ENCODE measurements at places on chromosomes 3 and 15.

DNA sequence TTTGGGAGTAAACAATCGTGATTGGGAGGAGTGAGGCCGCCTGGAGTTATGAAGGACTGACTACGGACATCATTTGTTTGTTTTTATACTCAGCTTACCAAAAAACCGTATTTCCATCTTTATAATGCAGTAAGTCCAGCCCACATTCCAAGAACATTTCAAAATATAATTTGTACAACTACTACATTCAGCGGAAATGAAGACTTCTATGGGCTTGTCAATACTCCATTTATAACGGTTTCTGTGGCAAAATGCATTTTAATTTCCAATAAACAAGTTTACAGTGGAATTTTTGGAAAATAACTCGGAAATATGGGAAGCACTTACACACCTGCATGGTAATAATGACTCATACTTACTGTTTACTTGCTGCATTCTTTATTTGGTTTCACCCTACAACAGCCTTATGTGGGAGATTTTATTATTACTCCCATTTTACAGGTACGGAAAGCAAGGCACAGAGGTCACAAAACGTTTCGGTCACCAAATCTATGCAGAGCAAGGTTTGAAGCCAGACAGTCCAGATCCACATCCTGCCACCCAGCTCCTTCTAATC lies 62.3 kb downstream of the LDHAL6B start:
- no peak for DNase-seq

DNA sequence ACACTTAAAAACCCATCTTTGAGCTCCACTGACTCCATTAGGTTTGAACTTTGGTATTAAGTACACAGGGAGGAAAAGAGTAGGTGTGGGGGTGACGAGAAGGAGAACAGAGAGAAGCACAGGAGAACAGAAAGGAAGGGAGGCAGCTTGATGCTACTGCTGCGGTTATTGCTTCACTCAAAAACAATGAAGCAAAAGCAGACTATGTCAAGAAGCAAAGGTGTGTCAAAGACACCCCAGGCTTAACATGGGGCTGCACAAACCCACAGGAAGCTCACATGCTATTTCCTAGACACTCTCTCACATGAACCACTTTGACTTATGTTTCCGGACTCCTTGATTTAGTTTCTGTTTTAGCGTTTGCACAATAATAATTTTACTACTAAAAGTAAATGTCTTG lies 961.0 kb upstream of the CFAP20DC start:
- peak; percentile 33 for DNase-seq

DNA sequence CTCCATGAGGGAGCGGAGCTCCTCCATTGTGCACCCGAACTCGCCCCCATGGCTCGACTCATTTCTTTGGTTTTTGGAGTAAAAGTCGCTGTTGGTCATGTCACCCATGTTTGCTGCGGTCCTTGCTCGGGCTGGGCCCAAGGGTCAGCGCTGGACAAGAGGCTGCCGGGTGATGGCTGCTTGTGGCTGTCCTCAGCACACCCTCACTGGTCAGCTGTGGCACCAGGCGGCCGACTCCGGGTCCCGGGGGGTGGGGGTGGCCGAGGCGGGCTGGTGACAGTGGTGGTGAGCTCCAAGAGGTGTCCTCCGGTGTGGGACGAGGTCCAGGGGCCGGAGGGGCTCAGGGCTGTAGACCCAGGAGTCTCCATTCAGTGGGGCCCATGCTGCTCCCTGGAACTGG lies 56.0 kb downstream of the ATP2B2 start:
- no peak for DNase-seq

DNA sequence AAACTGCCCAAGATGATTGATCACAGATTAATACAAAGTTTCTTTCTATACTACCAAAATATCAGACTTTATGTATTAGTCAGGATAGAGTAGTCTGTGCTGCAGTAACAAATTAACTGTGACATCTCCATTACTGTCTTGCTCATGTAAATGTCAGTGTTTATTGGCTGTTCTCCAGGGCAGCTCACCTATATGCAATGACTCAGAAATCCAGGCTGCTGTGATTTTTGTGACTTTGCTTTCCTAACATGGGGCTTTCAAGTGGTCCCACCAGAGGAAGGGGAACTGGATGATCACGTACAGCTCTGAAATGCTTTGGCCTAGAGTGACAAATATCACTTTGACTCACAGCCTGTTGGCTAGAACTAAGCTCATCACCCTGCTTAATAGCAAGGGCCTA lies 12.9 kb downstream of the PLS1 start:
- DNase-seq: no peak

- DNase-seq: no peak
Measured at GRCh38 chr3:172816968-172817367, 66.4 kb downstream of the ECT2 start.

DNA sequence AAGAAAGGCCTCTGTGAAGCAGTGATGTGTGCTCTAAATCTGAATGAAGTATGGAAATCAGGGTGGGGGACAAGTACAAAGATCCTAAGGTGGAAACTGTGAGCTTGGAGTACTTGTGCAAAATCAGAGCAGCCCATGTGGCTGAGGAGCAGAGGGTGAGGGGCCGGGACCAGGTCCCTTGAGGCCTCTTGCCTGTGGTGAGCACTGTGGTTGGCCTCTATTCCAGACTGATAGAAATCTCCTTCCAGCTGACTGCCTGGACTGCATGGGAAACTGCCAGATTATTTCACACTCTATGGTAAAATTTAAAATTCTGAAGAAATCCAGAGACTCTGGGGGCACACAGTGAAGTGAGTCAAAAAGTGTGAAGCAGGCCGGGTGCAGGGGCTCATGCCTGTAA lies 81.4 kb downstream of the TM4SF4 start:
- DNase-seq: no peak

GRCh38 chr3:53493595-53493962 lies 832 bp upstream of the CACNA1D start:
- DNase-seq: no peak

DNA sequence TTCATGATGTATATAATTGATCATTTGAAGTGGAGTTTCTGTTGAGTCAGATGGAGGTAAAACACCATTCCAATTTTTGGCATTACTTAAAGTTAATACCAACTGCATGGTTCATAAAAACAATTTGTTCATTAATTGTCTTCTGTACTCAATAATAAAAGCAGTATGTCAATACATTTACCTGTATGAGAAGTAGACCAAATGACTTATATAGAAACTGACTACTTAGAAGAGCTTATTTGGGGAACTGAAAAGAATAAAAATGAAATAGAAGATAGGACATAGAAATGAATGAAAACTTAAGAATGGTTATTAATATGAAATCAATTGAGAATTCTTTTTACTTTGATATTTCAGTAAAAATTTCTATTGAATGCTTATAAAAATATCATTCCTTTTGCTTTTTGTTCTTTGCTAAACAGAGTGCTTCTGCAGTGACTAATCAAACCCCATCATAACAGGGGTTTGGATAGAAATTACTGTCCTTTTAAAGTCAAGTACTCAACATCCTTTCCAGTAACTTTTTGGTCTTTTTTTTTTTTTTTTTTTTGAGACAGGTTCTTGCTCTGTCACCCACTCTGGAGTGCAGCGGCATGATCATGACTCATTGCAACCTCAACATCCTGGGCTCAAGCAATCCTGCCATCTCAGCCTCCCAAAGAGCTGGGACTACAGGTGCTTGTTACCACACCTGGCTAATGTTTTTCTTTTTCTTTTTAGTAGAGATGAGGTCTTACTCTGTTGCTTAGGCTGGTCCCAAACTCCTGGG lies 6.5 kb upstream of the CRYBG3 start:
- no peak for DNase-seq

DNA sequence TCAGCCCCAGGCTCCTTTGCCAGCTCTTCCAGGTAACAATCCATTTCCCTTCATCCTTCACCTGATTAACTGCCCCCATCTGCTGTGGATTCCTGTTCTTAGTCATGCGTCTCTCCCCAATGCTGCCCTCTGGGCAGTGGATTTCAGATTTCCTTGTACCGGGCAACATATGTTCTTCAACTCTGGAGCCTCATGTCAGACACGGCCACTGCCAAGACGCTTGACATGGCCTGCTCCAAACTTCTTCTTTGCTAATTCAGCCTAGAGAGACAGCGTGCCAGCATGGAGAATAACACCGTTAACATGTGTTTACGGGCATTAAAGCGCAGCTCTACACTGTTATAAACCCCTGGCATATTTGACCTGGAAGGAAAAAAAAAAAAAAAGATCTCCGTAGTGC lies 1035.1 kb upstream of the NR2F2 start:
- DNase-seq: no peak

DNA sequence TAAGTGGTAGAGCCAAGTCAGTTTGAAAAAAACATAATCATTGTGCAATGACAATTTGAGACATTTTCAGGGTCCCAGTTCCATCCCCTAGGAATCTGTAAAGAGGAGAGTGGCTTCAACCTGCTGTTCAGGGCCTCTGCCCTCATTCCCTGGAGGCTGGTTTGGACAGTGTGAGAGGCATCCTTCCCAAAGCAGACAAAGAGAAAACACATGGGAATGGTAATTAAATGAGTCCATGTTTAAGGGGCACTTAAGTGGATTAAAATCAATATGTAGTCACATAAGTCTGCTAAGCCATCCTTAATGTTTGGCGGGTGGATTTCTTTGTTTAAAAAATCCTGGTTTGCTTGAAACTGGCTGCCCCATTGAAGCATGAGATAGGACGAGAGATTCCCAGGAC lies 146.3 kb upstream of the CTDSPL start:
- no peak for DNase-seq

- no peak for DNase-seq
Measured at GRCh38 chr3:194369522-194370279, at the start of gene LRRC15. Gene LRRC15 (minus strand): TSS chr3:194369743. CDS start chr3:194361043, 8,700 bp downstream.

DNA sequence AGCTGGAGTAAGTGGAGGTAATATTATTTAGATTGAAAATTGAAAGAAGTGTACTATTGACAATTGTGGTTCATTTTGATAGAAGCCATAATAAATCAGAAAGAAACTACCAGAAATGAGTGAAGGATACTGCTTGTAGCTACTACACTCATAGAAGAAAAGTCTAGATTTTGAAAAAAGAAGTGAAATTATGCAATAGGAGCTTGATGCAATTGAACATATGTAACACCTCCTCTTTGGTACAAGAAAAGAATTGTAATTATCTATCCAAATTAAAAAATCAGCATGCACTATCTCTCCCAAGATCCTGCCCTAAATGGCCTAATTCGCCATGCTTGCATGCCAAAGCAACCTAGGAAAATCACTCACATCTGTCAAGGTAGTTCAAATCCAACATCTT lies 51.1 kb upstream of the CD200R1L start:
- DNase-seq: no peak

GRCh38 chr15:70907784-70908471 lies 15.3 kb downstream of the LRRC49 start:
- no peak for DNase-seq

- no peak for DNase-seq
Measured at GRCh38 chr3:155462672-155463071, 169.2 kb upstream of the STRIT1 start.

- DNase-seq: no peak
Measured at GRCh38 chr3:30677347-30677685, 70.9 kb downstream of the TGFBR2 start.

DNA sequence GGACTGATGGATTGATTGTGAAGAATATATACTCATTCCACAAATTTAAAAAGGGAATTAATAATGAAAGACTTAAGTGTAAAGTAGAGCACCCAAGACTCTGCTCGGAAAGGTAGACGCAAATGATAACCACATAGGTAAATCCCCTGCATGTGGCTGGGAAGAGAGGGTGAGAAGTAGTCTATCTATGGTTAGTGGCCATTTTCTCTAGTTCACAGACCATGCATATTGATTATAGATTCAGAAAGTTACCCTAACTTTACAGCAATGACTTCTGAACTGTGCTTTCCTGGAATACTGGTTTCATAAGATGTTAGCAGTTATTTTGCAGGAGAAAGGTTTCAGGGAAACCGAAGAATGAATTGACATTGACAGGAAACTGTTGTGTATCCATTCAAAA lies 51.7 kb downstream of the CASR start:
- no peak for DNase-seq

- no peak for DNase-seq
Measured at GRCh38 chr15:29970402-29970695, 112.4 kb upstream of the GOLGA8J start.

DNA sequence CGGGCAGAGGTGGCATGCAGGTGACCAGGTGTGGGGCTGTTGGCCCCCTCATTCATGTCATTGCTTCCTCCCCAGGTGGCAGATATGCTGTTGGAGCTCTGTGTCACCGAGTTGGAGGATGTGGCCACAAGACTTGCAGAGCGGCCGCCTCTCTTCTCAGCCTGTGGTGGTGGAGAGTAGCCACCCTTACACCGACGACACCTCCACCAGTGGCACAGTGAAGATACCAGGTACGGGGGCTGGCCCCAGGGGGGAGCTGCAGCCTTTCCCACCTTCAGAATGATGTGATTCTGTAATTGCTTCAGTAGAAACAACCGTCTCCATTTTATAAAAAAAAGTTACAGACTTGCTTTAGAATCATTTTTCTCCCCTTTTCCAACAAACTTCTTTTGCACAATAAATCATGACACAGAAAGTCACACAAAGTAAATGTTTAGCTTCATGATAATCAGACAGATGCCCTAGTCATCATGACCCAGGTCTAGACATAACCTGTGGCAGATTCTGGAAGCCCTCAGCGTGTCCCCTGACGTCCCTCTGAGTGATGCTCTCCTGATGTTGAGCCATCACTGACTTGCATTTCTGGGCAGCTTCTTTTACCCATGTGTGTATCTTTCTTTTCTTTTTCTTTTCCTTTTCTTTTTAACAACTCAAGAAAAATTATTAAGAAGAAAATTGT lies 76.0 kb upstream of the FAN1 start:
- no peak for DNase-seq

- DNase-seq: no peak
Measured at GRCh38 chr3:8460050-8460708, 41.4 kb upstream of the LMCD1 start.

DNA sequence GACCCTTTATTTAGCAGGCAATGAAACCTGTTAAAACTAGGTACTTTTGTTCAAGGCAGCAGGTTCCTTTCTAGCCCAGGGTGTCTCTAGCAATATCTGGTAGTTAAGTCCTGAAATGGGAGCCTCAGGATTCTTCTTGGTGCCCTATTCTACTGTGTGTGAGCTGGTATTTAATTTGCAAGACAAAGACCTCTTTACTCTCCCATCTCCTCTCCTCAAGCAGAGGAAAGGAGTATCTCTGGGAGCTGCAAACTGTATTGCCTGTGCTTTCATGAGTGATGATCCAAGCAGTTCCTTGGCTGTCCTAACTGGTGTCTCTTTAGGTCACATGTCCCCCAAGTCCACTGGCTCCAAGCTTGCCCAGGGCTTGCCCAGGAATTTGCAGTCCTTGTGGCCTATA lies 188.2 kb downstream of the SI start:
- no peak for DNase-seq

- DNase-seq: no peak
Measured at GRCh38 chr15:83992324-83993031, 243.1 kb upstream of the GOLGA6L4 start.

DNA sequence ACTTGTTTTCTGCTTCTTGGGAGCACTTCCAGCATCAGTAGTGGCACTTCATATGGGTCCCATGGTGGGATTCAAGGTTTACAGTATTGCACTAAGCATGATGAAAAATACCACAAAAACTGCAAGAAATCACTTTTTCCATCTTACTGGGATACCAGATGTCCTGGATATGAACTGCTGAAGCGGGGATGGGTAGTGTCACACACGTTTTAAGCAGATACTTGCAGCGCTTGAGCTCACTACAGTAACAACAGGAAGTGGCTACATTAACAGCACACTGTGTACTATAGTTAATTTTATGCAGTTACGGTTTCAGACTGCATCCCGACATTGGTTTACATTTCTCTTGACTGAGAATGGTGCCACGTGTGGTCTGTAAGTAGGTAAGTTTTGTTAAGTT lies 3.5 kb upstream of the ISG20 start:
- DNase-seq: no peak

GRCh38 chr3:147139341-147139740 lies 267.0 kb downstream of the ZIC4 start:
- no peak for DNase-seq
